Right ventricle myocardium inferior (tissue), 1 donor: ENCODE measurements at places on chromosomes 12 and 14.
A peak's percentile ranks its signal among the peaks of the same experiment; 100 is the strongest.

- no peak for DNase-seq
Measured at GRCh38 chr12:122228092-122228491, 2.2 kb upstream of the DIABLO start.

- no peak for DNase-seq
Measured at GRCh38 chr14:85399186-85399585, 130.8 kb upstream of the FLRT2 start.

DNA sequence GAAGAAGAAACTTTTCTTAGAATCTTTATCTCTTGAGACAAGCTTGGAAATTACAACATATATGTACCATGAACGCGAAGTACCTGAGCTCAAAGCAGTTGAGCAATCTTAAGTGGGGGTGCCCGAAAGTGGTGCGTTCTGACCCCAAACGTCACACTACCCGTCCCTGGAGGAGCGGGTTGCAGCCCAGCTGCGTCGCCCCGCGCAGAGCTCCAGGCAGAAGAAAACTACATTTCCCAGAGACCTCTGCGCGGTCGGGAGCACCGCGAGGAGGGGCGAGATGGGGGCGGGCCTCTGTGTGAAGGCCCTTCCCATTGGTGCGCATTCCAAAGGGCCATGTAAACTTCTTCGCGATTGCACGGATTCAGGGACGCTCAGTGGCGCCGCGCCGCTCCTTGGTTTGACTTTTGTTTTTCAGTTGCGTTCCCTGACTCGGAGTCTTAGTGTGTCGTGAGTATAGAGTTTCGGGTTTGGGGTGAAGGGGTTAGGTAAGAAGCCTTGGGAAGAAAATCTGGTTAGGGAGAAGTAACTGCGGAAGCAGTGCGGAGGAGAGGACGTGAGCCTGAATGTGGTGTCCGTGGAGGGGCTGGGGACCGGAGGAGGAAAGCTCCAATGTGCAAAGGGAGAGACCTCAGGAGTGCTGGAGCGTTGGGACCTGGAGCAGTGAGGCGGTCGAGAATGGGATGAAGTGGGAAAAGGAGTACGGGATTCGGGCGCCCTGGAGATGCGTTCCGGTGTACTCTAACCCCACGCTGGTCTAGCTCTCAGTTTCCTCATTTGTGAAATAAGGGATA, at the start of gene CCDC77:
Gene CCDC77, plus strand, starts transcription at position 410 of the 794 bp plus-strand sequence. CDS start 7,740 bp downstream, outside the sequence.
- peak; percentile 94 for DNase-seq

GRCh38 chr12:109833307-109834189, at the start of gene TRPV4:
TSS of gene TRPV4 (minus strand) at chr12:109833398. CDS start at chr12:109814796, 18,602 bp downstream.
- peak; percentile 11 for DNase-seq

DNA sequence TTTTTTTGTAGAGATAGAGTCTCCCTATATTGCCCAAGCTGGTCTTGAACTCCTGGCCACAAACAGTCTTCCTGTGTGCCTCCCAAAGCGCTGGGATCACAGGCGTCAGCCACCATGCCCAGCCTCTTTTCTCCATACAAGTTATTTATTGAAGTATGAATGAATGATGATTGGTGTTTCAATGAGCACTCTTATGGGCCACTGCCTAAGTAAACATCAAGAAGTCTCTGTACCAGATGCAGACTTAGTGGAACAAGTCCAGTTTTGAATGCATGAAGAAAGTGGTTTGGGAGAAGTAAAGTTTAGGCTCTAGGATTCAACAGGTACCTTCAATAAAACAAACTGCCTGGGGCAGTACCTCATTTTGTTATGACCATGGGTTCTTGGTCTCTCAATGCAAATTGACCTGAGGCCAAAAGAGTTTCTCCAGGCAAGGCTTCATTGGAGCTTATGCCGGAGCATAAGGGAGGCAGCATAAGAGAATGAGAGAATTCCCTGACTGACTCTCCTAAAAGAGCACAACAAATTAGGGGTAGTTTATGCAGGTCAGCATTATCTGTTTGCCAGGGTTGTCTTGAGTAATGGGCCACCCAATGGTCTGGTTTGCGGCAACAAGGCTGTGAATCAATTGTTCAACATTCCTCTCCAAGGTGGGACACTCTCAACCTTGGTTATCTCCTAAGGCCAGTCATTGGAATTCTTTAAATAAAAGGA, 1.1 kb upstream of the GMFB start:
- no peak for DNase-seq

DNA sequence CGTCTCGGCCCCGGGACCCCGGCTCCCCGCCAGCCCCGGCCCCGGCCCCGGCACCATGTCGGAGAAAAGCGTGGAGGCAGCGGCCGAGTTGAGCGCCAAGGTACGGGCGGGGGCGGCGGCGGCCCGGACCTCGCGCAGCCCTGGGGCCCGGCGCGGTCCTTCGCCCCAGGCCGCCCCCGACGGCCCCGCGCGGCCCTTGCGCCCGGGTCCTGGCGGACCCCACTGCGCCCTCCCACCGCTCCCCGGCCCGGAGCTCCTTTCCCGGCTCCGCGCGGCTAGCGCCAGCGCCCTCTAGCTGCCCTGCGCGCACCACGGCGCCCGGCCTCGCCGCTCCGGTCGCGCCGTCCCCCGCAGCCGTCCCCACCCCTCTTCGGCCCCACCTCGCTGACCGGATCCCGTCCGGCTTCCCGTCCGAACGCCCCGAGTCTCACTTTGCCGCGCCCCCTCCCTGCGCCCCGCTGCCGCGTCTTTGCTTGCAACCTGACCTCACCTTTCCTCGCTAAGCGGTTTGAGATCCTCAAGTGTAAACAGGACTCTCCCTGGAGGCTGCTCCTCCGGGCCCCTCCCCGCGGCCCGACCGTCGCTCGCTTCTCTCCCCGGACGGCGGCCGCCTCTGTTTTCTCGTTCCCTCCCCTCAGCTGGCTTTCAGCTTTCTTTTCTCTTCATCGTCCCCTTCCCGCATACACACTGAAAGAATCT, 637 bp downstream of the PTMS start:
- peak; percentile 91 for DNase-seq

DNA sequence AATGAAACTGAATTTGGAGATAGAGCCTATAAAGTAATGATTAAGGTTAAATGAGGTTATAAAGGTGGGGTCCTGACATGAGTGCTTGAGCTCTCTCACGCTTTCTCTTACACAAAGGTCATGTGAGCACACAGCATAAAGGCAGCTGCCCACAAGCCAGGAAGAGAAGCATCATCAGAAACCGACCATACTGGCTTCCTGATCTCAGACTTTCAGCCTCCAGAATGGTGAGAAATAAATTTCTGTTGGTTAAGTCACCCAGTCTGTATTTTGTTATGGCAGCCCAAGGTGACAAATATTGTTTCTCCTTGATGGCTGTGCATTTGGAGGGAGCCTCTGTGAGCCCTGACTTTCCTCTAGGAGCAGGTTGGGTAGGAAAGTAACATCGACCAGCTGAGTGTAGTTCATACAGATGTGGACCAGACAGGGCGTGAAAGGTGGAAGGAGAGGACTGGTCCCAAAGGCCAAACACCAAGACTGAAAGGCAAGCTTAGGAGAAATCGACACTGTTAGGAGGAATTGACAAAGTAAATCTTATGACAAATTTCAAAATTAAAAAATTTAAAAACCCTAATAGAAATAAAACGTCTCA, 97.6 kb upstream of the SLC38A2 start:
- no peak for DNase-seq

GRCh38 chr14:75315144-75315543, 36.5 kb downstream of the FOS start:
- DNase-seq: no peak
